ENCODE measurements at places on chromosomes 12 and 14.
A peak's percentile ranks its signal among the peaks of the same experiment; 100 is the strongest.

DNA sequence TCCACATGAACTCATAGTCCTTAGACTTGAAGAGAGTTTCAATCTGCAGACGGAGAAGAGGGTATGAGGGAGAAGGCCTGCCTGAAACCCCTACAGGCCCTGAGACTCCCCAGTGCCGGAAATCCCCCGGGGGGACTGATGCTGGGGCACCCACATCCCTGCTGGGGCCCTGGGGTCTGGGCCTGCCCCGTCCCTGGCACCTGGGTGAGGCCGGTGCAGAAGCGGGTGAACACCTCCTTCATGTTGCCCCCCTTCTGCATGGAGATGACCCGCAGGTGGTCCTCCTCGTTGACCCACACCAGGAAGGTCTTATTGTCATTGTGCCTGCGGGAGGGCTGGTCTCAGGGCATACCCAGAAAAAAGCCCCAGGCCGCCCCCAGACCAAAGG, 2.4 kb downstream of the CKB start:
- no peak for DNase-seq

GRCh38 chr14:38405851-38406635, 150.2 kb upstream of the CLEC14A start:
- DNase-seq, result no peak

DNA sequence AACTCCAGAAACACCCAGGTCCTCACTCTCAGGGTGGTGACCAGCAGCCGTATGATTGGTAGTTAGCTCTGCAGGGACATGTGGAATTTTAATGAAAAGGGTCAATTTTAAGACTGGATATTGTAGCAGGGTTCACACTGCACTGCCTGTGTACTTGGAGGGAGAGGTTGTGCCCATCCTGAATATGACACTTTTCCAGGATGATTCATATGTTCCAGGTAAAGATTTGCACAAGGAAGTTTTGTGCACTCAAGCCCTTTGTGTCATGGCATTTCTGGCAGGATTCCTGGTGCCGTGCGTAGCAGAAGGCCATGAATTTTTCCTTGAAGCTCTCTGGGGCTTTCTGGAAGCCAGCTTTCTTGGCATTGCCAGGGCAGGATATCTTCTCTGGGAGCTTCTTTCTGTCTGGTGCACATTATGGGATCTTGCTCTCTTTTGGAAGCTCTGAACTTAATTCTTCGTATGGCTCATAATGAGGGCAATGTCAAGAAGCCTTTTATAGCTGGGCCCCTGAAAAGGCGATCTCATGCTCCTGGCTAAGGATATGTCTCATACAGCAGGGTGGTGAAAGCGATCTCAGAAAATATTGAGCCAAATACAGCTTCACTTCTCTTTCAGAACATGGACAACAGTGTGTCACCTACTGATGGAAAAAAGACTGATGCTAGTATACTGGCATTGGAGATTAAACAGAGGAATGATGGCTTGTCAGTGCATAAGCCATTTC, 1133.9 kb downstream of the AACS start:
- DNase-seq, result no peak

DNA sequence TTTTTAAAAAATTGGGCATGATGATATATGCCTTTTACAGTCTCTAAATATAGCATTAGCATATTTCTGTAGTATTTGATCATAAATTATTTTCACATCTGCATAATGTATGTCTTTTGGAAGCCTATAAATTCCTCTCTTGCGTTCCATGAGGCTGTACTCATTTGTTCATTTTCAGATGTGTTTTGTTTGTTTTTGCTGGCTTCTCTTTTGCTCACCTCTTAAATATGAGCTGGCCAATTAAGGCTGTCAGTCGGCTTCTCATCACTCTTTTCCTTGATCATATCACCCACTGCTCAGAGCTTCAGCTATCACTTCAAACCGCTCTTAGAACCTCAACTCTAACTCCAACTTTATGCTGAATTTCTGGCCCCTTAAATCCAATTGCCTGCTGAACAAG, 6.6 kb downstream of the TMEM263 start:
- DNase-seq, result no peak

GRCh38 chr14:64253672-64254071, 40.5 kb downstream of the ESR2 start:
- DNase-seq, result no peak

- no peak for DNase-seq
Observed at GRCh38 chr12:41966001-41966400, 178.7 kb downstream of the GXYLT1 start.

GRCh38 chr12:48352157-48352760, 1.5 kb upstream of the ZNF641 start:
- no peak for DNase-seq

GRCh38 chr12:89571491-89572195, 45.8 kb upstream of the POC1B start:
- no peak for DNase-seq

GRCh38 chr12:70443062-70443673, 77.1 kb downstream of the KCNMB4 start:
- no peak for DNase-seq

GRCh38 chr12:69655616-69656340, 43.3 kb downstream of the BEST3 start:
- DNase-seq, result no peak

DNA sequence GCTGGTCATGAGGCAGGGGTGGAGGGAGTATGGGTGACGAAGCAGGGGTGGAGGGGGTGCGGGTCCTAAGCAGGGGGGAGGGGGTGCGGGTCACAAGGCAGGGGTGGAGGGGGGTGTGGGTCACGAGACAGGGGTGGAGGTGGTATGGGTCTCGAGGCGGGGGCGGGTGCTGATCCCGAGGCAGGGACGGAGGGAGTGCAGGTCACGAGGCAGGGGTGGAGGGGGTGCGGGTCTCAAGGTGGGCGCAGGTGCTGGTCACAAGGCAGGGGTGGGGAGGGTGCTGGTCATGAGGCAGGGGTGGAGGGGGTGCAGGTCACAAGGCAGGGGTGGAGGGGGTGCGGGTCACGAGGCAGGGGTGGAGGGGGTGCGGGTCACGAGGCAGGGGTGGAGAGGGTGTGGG, 56.5 kb downstream of the ITPK1 start:
- DNase-seq, result no peak

- no peak for DNase-seq
Observed at GRCh38 chr14:64983439-64984310, 3.0 kb upstream of the FNTB start.

- DNase-seq, result no peak
Observed at GRCh38 chr12:116146386-116146785, 131.1 kb downstream of the MED13L start.

DNA sequence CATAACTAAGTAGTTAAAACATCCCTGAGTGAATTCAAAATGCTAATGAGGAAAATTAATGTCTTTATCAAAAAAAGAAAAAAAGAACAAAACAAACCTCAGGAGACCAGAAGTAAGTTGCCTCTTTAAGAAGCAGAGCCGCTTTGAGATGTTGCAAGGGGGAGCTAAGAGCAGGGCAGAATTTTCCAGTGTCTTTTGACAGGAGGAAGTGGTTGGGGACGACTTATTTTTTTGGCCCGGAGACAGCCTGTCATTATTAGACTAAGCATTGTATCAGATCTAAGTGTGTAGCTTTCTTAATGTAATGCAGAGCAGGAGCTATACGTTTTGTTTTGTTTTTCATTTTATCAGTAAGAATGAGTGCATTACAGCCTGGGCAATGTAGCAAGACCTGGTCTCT, 206.6 kb downstream of the CACNA1C start:
- DNase-seq, result no peak

DNA sequence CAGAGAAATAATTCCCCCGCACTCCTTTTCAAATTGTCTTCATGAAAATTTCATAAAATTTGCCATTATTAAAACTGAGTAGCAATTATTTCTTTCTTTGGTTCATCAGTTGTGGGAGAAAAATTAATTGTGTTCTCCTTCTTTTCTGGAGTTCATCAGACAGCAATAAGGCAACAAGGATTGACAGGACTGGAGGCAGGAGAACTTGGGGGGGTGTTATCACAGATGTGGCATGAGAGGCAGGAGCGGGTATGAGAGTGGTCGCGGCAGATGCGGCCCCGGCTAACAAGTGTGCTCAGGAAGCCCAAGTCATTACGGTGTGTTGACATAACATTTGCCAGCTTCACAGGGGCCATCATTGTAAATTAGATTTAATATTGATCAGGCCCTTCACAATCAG, 306.6 kb upstream of the TMPO start:
- DNase-seq, result no peak

- no peak for DNase-seq
Observed at GRCh38 chr12:120055231-120056000, 61.1 kb downstream of the RAB35 start.

DNA sequence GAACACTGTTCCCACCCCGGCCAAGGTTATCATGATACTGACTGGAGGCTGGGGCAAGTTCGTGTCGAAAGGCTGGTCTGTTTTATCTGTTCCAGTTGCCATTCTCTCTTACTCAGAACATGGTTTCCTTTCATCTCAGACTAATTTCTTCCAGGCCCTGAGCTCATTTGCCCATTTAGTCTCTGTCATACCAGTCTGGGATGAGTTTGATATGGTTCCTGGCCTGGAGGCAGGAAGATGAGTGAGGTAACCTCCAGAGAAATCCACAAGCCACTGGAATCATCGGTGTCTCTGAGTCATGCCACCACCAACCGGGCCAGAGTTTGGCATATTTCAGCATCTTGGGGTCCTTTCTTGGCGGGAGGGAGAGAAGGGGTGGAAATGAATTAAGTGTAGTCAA, 114.7 kb downstream of the NTF3 start:
- DNase-seq, result no peak

GRCh38 chr12:22480016-22480415, 64.3 kb downstream of the C2CD5 start:
- DNase-seq, result no peak

GRCh38 chr12:27333403-27334009, 870 bp downstream of the BMAL2 start:
- DNase-seq, result peak; percentile 9

- DNase-seq, result no peak
Observed at GRCh38 chr12:68665016-68665569, 21.7 kb upstream of the NUP107 start.

- no peak for DNase-seq
Observed at GRCh38 chr12:95446506-95446900, 27.4 kb upstream of the METAP2 start.

DNA sequence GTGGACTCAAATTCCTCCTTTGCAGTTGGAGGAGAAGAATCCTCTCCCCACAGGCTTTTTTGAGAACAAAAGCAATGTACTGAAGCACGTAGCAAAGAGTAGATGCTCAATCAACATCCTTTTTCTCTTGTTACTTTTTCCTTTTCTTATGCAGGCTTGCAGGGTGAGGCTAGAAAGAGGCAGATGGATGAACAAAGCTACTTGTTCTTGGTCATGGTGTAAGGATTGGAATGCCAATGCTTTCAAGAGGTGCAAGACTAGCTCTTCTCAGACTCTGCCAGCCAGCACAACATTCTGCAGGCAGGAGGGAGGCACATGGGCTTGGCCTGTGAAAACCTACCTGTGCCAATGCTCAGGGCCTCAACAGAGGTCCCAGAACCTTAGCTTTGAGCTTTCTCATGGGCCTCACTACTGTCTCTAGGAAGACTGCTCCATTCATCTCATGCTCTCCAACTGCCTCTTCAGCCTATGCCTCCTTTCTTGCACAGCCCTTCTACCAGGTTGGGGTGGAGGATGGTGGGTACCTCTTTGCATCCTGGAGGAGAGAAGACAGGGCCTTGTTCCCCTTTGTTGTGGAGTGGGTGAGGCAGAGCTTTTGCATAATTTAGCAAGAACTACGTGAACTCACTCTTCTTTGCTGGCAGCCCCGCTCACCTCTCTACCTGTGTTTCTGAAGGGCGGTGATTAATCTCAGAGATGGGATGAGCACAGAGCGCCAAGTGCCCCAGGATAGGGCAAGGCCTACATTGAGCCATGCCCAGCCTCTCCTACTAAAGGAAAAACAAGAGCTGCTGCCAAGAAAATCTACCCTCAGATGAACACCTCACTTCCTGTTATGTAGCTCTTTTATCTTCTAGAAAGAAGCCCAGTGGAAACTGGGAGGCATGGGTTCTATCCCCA, 1119.7 kb downstream of the VRK1 start:
- no peak for DNase-seq

GRCh38 chr14:53249059-53249458, 95.9 kb upstream of the DDHD1 start:
- no peak for DNase-seq

- DNase-seq, result no peak
Observed at GRCh38 chr12:77968021-77968420, 137.3 kb downstream of the NAV3 start.

DNA sequence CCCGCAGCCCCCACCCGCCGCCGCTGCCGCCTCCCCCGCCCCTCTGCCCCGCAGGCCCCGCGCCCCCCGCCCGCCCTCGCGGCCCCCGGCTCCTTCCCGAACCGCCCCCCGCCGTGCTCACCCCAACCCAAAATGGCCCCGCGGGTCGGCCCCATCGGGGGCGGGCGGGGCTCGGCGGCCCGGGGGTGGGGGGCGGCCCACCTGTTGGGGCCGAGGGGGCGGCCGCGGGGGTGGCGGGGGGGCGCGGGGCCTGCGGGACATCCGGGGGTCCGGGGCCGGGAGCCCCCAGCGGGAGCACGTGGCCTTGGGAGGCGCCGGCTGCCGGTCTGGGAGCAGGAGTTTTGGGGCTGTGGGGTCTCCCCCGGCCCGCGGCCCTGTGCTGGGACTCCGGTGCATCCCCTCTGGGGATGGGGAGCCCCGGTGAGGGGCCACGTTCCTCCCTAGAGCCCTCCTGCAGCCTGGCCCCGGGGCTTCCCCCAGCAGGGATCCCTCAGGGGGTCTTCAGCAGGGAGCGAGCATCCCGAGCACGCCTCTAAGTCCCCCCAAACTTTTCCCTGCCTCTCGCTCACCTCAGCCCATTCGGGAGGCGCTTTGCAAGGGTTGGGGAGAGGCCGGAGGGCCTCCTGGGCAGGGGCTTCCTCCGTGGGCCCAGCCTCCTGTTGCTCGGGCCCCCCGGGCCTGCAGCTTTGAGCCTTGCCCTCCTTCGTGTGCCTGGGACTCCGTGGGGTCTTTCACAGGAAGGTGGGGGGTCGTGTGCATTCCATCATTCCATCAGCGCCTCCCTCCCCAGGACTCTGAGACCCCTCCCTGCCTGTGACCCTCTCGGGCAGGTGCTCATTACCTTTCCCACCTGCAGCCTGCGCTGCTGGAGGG, 710 bp downstream of the MTA1 start:
- DNase-seq, result no peak

GRCh38 chr12:25089738-25090137, 105.2 kb downstream of the DNAI7 start:
- DNase-seq, result no peak

DNA sequence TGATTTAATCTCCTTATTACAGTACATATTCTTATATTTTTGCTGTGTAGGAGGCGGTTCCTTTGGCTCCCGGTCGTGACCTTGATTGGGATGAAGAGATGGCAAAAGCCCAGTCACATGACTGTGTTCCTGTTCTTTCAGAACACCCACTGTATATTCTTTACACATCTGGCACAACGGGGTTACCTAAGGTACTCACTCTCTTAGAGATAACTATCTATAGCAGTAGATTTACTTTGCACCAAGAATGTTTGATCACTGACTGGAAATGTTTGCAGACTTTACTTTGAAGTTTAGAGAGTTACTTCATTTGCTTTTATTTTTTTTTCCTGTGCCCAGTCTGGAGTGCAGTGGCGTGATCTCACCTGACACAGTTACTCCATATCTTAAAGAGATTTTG, 65.2 kb downstream of the ACSS3 start:
- no peak for DNase-seq
